ENCODE measurements at places on chromosomes 7 and 10. TPM values are rescaled to one million over a fixed set of nuclear protein-coding genes. Genes with fewer than 3 reads are reported as not detected.

The CACNB2 gene
- total RNA-seq, result 1.4 TPM

The KIF20B gene
- 1.0 TPM for total RNA-seq

The PRKRIP1 gene
- total RNA-seq, result 21.0 TPM

GRCh38 chr10:33227489-33227888, 107.0 kb downstream of the NRP1 start:
- no peaks in the 10 kb centered on the region for H3K27me3 ChIP-seq
- no peak overlapping the region for H3K4me3 ChIP-seq
- H3K27ac ChIP-seq, result peak overlapping the region; percentile 13
- DNase-seq, result no peak

DNA sequence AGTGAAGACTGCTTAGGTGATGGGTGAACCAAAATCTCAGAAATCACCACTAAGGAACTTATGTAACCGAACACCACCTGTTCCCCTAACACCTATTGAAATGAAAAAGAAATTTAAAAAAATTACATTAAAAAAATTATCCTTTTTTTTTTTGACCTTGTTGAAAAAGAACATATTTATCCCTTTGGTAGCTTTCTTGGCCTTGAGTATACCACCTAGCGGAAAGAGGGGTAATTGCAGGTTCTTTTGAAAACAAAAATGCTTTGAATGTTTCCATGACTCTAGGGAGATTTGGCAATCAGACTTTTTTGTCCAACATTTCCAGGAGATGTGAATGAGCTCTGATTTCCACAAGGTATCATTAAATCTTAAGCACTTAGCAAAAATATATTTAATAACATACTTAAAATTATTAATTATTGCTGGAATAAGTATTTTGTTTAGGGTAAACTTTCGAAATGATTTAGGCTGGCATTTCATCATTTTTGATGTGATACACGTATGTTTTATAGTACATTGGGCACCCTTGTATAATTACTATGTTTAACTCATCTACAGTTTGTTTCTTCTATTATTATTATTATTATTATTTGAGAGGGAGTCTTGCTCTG, 47.0 kb upstream of the ELMO1 start:
- H3K27ac ChIP-seq, result no peak overlapping the region
- no peaks in the 10 kb centered on the region for H3K36me3 ChIP-seq
- no peaks in the 10 kb centered on the region for H3K4me1 ChIP-seq
- H3K4me3 ChIP-seq, result no peak overlapping the region
- no peaks in the 10 kb centered on the region for H3K27me3 ChIP-seq

DNA sequence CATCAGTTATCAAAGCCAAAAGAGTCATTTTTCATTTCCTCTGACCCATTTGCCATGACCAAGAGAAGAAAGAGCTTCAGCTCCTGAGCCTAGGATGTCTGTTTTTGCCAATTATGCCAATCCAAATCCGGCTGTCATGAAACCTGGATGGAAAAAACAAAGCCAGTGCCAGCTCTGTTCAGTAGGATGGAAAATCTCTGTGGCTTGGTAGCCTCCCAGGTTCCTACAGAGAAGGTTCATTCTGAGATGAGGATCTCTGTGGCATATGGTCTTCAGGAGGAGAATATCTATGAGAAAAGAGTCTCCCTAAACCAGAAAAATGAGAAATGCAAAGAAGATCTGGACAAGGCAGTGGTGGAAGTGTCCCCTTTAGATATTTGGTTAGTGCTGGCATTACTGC, 475.4 kb downstream of the CNTNAP2 start:
- no peaks in the 10 kb centered on the region for H3K4me1 ChIP-seq
- no peak for DNase-seq
- H3K27ac ChIP-seq, result no peak overlapping the region
- H3K4me3 ChIP-seq, result no peak overlapping the region
- no peaks in the 10 kb centered on the region for H3K36me3 ChIP-seq

DNA sequence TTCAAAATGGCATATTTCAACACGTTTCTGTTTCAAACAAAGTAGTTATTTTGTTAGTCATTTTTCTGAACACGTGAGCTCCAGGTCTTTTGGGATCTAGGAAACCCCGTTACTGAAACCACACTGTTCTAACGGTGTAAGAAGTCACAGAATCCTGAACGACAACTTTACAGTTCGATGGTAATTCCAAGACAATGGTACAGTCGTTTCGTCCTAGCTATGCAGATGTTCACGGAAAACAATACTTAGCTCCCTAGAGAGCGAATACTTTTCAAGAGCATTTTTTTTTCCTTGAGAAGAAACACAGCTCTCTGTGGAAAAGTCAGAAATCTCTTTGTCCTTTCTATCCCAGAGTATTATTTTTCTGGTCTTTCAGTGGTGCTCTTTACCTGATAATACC, 254.1 kb downstream of the ADARB2 start:
- H3K4me3 ChIP-seq, result no peak overlapping the region
- H3K36me3 ChIP-seq, result no peaks in the 10 kb centered on the region
- no peaks in the 10 kb centered on the region for H3K4me1 ChIP-seq
- H3K27ac ChIP-seq, result no peak overlapping the region
- no peak for DNase-seq

DNA sequence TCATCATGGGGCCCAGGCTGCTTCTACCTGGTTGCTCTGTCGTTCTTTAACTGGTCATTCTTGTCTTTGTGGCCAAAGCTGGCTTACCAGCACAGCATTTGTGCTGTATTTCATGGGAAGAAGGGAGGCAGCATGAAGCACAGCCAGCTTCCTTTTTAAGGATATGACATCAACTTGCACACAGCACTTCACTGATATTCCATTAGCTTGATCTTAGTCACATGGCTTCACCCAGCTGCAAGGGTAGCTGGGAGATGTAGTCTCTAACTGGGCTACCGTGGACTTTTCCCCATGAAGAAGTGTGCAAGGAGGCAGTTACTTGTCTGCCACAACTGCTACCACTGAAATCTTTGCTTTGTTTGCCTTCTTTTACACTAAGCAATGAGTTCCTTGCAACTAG, 525.2 kb downstream of the LRMDA start:
- H3K4me1 ChIP-seq, result peaks cover 19% of the 10 kb centered on the region
- H3K27ac ChIP-seq, result no peak overlapping the region
- no peaks in the 10 kb centered on the region for H3K36me3 ChIP-seq
- H3K27me3 ChIP-seq, result no peaks in the 10 kb centered on the region
- H3K4me3 ChIP-seq, result no peak overlapping the region

Measured in upper lobe of left lung (tissue), 6 donors.